ENCODE measurements at places on chromosomes 13 and 19.
A peak's percentile ranks its signal among the peaks of the same experiment; 100 is the strongest.

GRCh38 chr19:3644351-3645066 lies 17.9 kb upstream of the CACTIN start:
- no peak for DNase-seq

GRCh38 chr19:54333586-54334298 lies 5.2 kb downstream of the LILRA4 start:
- no peak for DNase-seq

- no peak for DNase-seq
Measured at GRCh38 chr19:55626350-55626749, 2.0 kb upstream of the ZNF784 start.

GRCh38 chr13:112686987-112687386 lies 2.9 kb upstream of the ATP11A start:
- DNase-seq: no peak

- DNase-seq: no peak
Measured at GRCh38 chr13:65943024-65943423, 1287.1 kb downstream of the PCDH9 start.

GRCh38 chr13:112113851-112114250 lies 46.9 kb downstream of the SOX1 start:
- no peak for DNase-seq

- peak; percentile 50 for DNase-seq
Measured at GRCh38 chr13:26062853-26063444, 11.1 kb upstream of the SHISA2 start.

GRCh38 chr13:41458187-41458760 lies 924 bp downstream of the RGCC start:
- peak; percentile 67 for DNase-seq

GRCh38 chr19:47141695-47142094 lies 11.1 kb downstream of the SAE1 start:
- DNase-seq: no peak

GRCh38 chr19:46659151-46660007 lies 1.6 kb downstream of the DACT3 start:
- DNase-seq: no peak

- DNase-seq: no peak
Measured at GRCh38 chr19:16036397-16036925, 39.8 kb upstream of the TPM4 start.

- no peak for DNase-seq
Measured at GRCh38 chr13:85314686-85315085, 484.5 kb downstream of the SLITRK6 start.

GRCh38 chr19:31664096-31664495 lies 314.9 kb upstream of the TSHZ3 start:
- DNase-seq: no peak

- DNase-seq: no peak
Measured at GRCh38 chr13:24033527-24034302, 126.8 kb upstream of the SPATA13 start.

- DNase-seq: no peak
Measured at GRCh38 chr13:37795326-37795725, 74.2 kb downstream of the TRPC4 start.

DNA sequence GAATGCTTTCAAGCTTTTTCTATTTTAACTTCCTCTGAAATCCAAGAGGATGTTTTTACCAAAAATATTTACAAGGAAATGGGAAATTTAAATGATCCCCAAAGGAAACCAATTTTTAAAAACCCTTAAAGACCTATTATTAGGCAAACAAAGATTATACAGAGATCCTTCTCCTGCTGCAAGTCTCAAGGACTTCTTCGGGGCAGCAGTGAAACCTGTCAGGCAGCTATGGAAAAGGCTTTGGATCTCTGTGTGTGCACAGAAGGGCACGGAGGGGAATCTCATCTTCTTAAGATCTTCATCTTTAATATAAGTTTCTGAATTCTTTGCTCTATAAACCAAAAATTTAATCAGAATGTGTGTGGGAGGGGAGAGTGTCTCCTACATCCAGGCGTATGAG lies 36.0 kb upstream of the CLDN10 start:
- no peak for DNase-seq

DNA sequence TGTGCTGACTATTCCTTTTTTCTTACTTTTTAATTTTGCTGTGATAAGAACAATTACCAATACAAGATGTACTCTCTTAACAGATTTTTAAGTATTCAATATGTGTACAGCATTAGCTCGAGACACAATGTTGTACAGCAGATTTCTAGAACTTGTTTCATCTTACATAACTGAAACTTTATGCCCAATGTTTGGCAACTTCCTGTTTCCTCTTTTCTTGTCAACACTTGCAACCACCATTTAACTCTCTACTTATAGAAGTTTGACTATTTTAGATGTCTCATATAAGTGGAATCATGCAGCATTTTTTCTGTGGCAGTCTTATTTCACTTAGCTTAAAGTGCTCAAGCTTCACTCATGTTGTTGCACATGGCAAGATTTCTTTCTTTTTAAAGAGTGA lies 1426.8 kb downstream of the SLITRK5 start:
- no peak for DNase-seq

DNA sequence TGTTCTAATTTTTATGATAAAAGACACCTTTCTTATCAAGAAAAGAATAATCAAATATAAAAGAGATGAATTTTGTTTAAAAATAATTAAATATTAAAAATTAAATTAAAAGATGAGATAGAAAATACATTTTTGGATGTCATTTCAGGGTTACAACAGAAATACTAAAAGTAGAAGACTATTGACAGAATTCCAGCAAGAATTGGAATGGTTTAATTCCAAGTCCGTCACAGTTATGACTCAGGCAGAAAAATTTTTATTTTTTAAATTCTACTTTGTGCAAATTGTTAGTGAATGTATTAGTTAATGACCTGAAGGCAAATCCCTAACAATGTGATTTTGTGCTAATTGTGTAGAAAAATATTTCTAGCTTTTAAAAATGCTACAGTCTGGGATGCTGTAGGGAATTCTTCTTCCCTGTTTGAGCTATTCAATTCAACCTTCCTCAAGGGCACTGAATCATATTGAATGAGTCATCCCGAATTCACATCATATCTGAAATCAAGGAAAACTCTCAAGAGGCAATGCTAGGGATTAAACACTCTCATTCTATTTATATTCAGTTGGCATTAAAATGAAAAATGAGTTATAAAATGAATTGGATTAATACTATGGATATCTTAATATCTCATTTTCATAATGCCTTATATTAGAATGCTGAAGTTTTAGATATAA lies 633.5 kb upstream of the ATXN8OS start:
- DNase-seq: no peak

- no peak for DNase-seq
Measured at GRCh38 chr13:101120007-101120406, 296.3 kb downstream of the NALCN start.

- no peak for DNase-seq
Measured at GRCh38 chr19:35905178-35905727, 2.8 kb downstream of the TYROBP start.

- DNase-seq: no peak
Measured at GRCh38 chr19:2053601-2054389, 2.8 kb upstream of the MKNK2 start.

DNA sequence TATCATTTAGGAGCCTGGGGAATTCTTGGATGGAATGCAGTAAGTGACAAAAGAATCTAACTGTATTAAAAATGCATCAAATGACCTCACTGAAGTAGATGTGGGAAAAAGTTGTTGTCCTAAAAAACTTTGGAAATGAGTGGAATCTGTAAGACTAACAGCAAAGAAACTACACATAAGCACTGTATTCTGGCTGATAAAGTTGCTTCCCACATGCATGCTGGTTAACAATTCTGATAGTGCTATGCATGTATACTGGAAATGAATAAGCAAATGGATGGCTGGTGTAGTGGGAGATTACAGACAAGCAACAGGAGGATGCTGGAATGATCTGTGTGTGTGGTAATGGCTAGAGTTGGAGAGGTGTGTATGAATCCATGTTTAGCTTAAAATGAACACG lies 138.5 kb downstream of the FOXO1 start:
- DNase-seq: no peak

DNA sequence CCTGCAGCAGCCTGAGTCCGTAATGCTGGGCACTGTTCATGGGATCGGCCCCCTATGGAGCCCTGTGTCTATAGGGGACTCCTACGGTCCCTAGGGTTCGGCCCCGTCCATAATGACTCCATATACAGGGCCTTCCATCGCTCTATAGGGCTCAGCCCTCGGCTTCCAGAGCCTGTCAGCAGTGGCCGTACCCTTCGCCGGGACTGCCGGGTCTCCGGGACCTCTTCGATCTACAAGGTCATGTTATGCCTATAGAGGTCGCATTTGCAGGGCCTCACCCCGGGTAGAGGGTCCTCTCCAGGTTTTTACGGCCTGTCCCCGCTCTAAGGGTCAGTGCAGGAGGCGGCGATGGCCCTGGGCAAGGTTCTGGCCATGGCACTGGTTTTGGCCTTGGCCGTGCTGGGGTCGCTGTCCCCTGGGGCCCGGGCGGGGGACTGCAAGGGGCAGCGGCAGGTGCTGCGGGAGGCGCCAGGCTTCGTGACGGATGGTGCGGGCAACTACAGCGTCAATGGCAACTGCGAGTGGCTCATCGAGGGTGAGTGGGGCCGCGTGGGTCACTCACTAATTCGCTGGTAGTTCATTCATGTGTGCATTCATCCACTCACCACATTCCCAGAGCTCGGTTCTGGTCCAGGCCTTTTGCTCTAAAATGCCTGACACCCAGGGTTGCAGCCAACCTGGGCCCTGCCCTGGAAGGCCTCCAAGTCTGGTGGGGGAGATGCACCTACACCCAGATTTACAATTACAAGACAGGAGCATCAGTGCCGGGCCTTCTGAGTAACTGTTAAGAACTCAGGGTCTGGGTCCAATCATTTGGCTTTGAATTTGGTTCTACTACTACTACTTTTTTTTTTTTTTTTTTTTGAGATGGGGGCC lies 699 bp downstream of the MEGF8 start:
- DNase-seq: peak; percentile 48

GRCh38 chr13:28826368-28826767 lies 6.2 kb downstream of the MTUS2 start:
- no peak for DNase-seq
